ENCODE measurements at places on chromosomes 12 and 14. TPM values are rescaled to one million over a fixed set of nuclear protein-coding genes. Genes with fewer than 3 reads are reported as not detected.

The TAS2R42 gene
- not detected for total RNA-seq

The PPFIBP1 gene
- 72.4 TPM for total RNA-seq

The PTHLH gene
- 2.7 TPM for total RNA-seq

The GPX2 gene
- 10.6 TPM for total RNA-seq

The IL26 gene
- total RNA-seq = not detected

The RDH12 gene
- total RNA-seq = not detected

The ABCC9 gene
- total RNA-seq = 73.5 TPM

The TRIM9 gene
- total RNA-seq = 0.84 TPM

The SERPINA10 gene
- total RNA-seq = not detected

The PRPH gene
- total RNA-seq = 3.0 TPM

The KCNJ8 gene
- 32.2 TPM for total RNA-seq

The DMAC2L gene
- 28.3 TPM for total RNA-seq

Data from gastroesophageal sphincter (tissue), 4 donors.